ENCODE measurements at places on chromosomes 7 and 10. TPM values are rescaled to one million over a fixed set of nuclear protein-coding genes. Genes with fewer than 3 reads are reported as not detected.

Gene HKDC1
- 1.1 TPM for total RNA-seq

Gene OR2A1
- not detected for total RNA-seq

Gene RAPGEF5
- 0.27 TPM for total RNA-seq

Gene CALHM3
- total RNA-seq, result not detected

DNA sequence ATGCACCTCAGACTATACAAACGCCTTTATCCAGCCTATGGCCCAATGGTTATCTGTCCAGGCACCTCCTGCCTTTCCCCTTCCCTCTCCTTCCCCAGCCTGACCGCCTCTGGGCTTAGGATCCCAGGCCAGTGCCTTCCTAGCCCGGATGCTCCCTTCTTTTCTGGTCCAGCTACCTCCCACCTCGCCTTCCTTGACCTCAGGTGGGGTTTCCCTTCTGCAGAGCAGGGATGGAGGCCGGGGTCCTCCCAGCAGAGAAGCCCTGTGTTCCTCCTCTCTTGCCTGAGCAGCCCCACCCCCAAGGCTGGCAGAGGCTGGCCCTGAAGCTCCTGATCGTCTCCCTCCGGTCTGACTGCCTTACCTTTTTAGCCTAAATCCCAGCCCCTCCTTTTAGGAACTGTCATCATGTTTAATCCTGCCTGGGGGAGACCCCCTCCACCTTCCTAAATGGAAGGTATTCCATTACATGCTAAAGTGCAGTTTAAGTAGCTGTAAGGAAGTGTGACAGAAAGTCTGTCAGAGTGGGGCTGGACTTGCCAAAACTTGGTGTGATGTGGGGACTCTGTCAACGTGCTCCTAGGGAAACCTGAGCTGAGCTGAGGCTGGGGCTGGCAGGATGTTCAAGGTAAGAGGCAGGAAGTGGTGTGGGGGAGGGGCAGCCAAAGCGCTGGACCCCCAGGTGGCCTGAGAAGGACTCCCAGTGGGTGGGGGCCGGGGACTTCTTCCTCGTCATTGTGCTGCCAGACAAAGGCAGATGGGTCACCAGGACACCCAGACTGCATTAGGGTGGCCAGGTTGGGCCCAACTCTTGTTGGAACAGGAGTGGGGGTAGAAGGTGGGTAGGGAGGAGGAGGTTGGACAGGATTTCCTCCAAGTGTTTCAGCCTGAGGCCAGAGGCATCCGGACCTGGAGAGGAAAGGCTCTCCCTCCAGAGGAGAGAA is 39.5 kb downstream of the LBX1 start:
- no peak overlapping the region for H3K4me3 ChIP-seq
- H3K4me1 ChIP-seq, result peaks cover 6% of the 10 kb centered on the region
- no peaks in the 10 kb centered on the region for H3K36me3 ChIP-seq

DNA sequence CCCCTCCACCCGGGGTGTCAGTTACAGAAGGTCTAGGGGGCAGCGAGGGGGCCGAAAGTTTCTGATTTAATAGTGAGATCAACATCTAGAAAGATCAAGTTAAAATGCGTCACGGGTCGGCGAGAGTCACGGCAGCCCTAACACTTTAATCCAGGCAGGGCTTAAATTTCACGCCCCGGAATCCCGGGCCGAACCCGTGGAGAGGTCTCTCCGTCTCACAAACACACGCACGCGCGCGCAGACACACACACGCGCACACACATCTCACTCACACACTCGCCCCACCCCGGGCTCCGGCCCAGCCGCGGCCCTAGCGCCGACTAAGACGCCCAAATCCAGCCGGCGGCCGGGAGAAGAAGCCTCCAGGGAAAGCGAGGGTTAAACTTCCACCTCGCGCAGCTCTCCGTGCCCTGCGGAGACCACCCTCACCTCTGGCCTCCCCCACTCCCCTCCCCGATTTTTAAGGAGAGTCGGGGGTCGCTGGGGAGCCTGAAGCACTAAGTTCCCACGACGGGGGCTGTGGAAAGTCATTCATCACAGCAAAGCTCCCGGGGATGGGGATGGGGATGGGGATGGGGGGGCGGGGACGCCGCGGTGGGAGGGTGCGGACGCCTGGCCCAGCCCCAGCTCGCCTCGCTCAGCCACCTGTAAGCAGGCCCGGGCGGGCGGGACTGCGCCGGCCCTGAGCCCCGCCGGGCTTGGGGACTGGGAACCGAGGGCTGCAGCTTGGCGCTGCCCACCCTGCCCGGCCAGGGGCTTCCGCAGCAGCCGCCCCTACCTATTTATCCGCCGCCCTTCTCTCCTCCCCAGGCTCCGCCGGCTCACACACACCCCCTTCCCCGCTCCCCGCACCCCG is 1.6 kb downstream of the PDGFA start:
- no peaks in the 10 kb centered on the region for H3K36me3 ChIP-seq
- H3K27ac ChIP-seq, result no peak overlapping the region
- DNase-seq, result peak; percentile 37
- peaks cover 36% of the 10 kb centered on the region for H3K27me3 ChIP-seq

DNA sequence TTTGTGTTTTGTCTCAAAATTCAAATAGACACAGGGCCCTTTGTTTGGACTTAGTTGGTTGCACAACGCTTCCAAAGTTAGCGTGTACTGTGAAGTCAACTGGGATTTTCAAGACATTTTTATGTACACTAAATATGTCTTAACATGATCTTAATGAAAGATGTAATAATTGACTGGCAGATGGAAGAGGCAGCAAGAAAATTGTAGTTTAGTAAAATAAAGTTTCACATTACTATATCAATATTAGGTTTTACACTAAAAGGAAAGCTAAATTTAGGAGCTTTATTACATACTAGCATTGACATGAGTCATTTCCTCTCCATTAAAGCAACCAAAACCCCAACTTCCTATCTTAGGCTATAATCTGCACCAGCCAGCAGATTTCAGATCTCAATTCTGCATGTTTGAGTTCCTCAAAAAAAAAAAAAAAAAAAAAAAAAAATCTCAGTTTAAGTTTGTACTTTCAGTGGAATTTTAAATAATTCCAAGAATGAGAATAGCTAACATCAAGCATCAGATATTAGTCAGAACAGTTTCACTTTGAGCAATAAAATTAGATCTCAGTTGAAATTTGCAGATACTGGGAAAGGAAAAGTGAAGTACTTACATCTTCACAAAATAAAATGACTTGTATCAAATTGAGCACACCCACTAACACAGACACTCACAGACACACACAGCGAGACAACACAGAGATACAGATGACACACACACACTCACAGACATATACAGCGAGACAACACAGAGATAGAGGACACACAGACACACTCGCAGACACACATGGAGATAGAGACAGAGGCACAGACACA is 346.6 kb upstream of the KLF6 start:
- H3K4me1 ChIP-seq, result peaks cover 39% of the 10 kb centered on the region
- no peaks in the 10 kb centered on the region for H3K27me3 ChIP-seq
- no peak overlapping the region for H3K27ac ChIP-seq
- H3K4me3 ChIP-seq, result no peak overlapping the region
- peaks cover under 1% of the 10 kb centered on the region for H3K36me3 ChIP-seq

GRCh38 chr10:114239117-114239993 is at the start of gene VWA2:
VWA2 (plus strand) TSS chr10:114239254; CDS start chr10:114248714, 9,460 bp downstream.
- no peak within 1 kb of the TSS for H3K27ac ChIP-seq
- no peak within 1 kb of the TSS for H3K4me3 ChIP-seq
- H3K36me3 ChIP-seq, result no peaks in the 10 kb centered on the region
- peak; percentile 41 for DNase-seq

DNA sequence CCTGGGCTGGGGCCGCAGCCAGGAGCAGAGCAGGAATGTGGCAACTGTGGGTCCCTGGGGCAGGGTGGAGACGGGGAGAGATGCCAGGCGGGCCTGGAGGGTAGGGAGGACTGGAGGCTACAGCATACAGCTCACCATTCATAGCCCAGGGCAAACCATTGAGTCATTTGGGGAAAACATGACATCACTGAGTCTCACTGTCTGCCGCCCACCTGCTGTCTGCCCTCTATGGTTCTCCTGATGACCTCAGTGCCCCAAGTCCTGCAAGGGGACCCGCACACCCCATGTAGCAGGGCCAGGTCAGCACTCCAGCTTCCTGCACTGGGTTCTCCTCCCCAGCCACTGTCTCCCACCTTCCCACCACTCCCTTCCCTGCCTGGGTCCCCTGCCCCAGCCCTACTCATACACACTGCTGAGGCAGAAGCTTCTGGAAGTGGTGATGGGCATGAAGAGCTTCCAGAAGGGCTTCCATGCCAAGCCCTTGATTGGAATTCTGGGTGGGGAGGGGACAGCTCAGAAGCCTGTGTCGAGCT is 10.4 kb downstream of the CHST3 start:
- H3K27ac ChIP-seq, result peak overlapping the region; percentile 38
- no peaks in the 10 kb centered on the region for H3K36me3 ChIP-seq
- H3K4me1 ChIP-seq, result peaks cover 23% of the 10 kb centered on the region
- H3K4me3 ChIP-seq, result no peak overlapping the region

GRCh38 chr7:81684514-81685269 is 85.2 kb downstream of the HGF start:
- no peak overlapping the region for H3K27ac ChIP-seq
- no peaks in the 10 kb centered on the region for H3K4me1 ChIP-seq
- H3K36me3 ChIP-seq, result no peaks in the 10 kb centered on the region
- no peaks in the 10 kb centered on the region for H3K27me3 ChIP-seq
- no peak overlapping the region for H3K4me3 ChIP-seq

DNA sequence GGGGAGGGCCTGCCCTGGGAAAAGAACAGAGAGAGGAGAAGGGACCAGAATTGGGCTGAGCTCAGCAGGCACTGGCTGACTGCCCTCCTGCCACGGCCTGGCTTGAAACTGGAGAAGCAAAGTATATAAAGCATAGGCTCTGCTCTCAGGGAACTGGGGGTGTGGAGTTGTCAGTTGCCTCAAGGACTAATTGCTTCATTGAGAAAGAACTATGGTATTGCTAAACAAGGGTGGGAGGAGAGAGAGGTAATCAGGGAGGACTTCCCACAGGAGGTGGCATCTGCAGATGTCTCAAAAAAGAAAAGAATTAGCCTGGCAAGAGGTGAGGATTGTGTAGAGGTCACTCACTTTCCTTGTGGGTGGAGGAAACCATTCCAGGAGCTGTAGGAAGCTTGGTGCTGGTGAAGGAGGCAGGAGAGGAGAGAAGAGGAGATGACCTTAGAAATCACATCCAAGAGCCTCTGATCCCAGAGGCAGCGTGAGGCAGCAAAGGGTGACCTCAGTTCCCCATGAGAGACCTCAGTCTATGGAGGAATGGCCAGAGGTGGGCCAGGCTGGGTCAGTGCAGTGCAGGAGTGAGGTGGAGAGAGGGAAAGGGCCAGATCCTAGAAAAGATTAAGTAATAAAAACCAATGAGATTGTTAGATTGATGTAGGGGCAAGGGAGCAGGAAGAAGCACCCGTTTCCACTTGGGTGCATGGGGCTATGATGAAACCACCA is 2.4 kb downstream of the PILRB start:
- no peak overlapping the region for H3K4me3 ChIP-seq
- H3K36me3 ChIP-seq, result peaks cover 58% of the 10 kb centered on the region
- H3K27ac ChIP-seq, result no peak overlapping the region
- no peaks in the 10 kb centered on the region for H3K27me3 ChIP-seq
- DNase-seq, result no peak

DNA sequence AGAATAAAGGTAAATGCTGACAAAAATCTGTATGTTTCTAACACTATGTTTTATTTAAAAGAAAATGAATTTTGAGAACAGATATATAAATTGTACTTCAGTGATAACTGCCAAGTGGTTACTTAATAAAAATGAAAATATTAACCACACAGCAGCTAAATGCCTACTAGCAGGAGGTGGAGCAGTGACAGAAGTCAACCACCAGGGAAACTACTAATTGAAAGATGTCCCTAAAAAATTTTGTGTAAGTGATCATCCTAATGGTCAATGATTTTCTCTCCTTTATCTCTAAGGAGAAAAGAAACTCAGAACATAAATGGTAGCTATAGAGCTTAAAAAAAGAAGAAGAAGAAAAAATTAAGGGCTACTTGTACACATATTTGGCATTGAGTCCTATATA is 22.9 kb downstream of the WNT16 start:
- H3K4me1 ChIP-seq, result no peaks in the 10 kb centered on the region
- no peak overlapping the region for H3K4me3 ChIP-seq
- DNase-seq, result no peak
- peaks cover 30% of the 10 kb centered on the region for H3K36me3 ChIP-seq

DNA sequence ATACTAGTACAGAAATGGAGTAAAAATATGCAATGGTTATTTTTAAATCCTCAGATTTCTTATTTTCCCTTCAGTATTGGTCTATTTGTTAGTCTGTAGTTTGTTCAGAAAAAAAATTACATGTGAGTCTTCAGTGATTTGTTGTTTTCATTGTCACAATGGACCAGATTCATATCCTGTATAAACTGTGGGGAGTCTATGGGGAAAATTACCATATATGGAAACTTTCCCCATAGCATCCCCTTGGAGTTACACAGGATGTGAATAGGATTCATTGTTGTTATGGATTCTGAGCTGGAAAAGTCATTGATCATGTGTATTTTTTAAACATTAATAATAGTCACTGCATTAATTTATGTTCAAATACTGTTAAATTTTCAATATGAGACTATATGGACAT is 72.6 kb downstream of the ST7 start:
- no peak for DNase-seq
- no peak overlapping the region for H3K4me3 ChIP-seq
- H3K36me3 ChIP-seq, result no peaks in the 10 kb centered on the region

DNA sequence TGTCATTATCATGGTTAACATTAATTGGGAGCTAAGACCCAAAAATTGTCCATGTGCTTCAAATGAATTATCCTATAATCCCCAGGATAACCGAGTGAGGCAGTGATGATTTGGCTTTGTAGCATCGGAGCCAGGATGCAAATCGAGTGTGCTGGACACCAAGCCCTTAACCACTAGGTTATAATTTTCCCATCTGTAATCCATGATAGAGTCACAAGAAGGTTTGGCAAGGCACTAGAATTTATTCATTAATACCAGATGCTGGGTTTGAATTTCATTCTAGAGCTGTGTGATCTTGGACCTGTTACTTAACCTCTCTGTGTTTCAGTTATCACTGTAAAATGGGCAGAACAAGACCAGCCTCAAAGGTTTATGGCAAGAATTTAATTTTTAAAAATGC is 21.0 kb upstream of the ITGB1 start:
- H3K4me3 ChIP-seq, result no peak overlapping the region
- H3K27me3 ChIP-seq, result no peaks in the 10 kb centered on the region
- peaks cover 36% of the 10 kb centered on the region for H3K4me1 ChIP-seq
- no peak overlapping the region for H3K27ac ChIP-seq

GRCh38 chr7:94059746-94060145 is 55.6 kb upstream of the BET1 start:
- H3K27me3 ChIP-seq, result peaks cover 23% of the 10 kb centered on the region
- no peak for DNase-seq
- no peak overlapping the region for H3K4me3 ChIP-seq
- H3K36me3 ChIP-seq, result no peaks in the 10 kb centered on the region
- peaks cover 15% of the 10 kb centered on the region for H3K4me1 ChIP-seq

GRCh38 chr10:111247781-111248389 is 171.1 kb downstream of the ADRA2A start:
- H3K27me3 ChIP-seq, result peaks cover 23% of the 10 kb centered on the region
- no peak overlapping the region for H3K4me3 ChIP-seq
- H3K4me1 ChIP-seq, result no peaks in the 10 kb centered on the region
- H3K36me3 ChIP-seq, result no peaks in the 10 kb centered on the region

GRCh38 chr10:62059217-62059920 is 157.9 kb downstream of the ARID5B start:
- peak overlapping the region; percentile 96 for H3K27ac ChIP-seq
- H3K36me3 ChIP-seq, result peaks cover 97% of the 10 kb centered on the region
- peak overlapping the region; percentile 16 for H3K4me3 ChIP-seq
- DNase-seq, result no peak
- peaks cover 98% of the 10 kb centered on the region for H3K4me1 ChIP-seq
- no peaks in the 10 kb centered on the region for H3K27me3 ChIP-seq

- no peaks in the 10 kb centered on the region for H3K36me3 ChIP-seq
- no peak overlapping the region for H3K27ac ChIP-seq
- no peaks in the 10 kb centered on the region for H3K4me1 ChIP-seq
- no peak for DNase-seq
- no peak overlapping the region for H3K4me3 ChIP-seq
Measured at GRCh38 chr7:31710171-31710570, 23.2 kb downstream of the PPP1R17 start.

All from activated CD4-positive, alpha-beta memory T cell treated with anti-CD3 and anti-CD28 coated beads for 36 hours (primary cell).